ENCODE measurements at places on chromosomes 3 and 15. TPM values are rescaled to one million over a fixed set of nuclear protein-coding genes. Genes with fewer than 3 reads are reported as not detected.

DNA sequence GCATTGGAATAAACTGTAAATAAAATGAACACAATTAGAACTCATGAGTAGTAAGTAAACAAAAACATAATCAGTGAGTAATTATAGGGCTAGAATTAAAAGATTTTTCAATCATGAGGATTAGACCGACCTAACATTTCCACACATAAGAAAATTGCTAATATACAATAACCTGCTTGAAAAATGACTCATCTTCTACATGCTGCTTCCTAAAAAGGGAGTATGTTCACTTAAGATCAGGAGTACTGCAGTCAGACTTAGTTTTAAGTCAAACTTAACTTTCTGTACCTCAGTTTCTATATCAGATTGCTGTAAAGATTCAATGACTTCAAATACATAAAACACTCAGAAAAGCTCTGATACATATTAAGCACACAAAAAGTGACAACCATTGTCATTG lies 22.6 kb upstream of the NEK10 start:
- peaks cover 18% of the 10 kb centered on the region for H3K36me3 ChIP-seq
- DNase-seq, result no peak
- H3K4me1 ChIP-seq, result no peaks in the 10 kb centered on the region
- H3K27me3 ChIP-seq, result no peaks in the 10 kb centered on the region
- no peak overlapping the region for H3K4me3 ChIP-seq

- peak; percentile 99 for DNase-seq
- H3K4me1 ChIP-seq, result peaks cover 14% of the 10 kb centered on the region
- H3K27ac ChIP-seq, result peak within 1 kb of the TSS; percentile 99
Measured at GRCh38 chr15:68820295-68821189, at the start of gene ANP32A. Gene ANP32A, minus strand, starts transcription at chr15:68820895. Its CDS starts 144 bp downstream, at chr15:68820751.

DNA sequence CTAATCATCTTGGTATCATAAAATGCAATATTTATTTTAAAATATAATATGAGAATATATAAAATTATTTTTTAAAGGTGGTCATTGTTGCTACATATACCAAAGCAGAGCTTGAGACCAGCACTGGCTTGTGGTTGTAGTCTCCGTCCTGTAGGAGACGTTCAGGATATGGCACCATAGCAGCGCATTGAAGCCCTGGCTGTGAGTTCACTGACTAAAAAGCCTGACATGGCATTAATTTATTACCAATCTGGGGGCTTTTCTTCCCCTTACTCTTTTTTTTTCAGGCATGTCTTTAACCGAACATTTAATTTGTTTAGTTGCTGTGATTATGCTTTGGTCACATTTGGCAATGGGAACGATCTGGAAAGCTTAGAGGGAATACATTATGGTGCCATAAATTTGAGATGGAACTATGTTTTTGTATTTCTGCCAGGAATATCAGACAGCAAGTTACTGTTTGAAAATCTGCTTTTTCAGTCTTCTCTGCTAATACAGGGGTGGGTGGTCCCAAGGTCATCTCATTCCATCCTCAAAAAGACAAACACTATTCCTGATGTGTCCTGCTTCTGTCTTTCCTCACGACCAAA lies 108.5 kb downstream of the ZIC4 start:
- no peak overlapping the region for H3K4me3 ChIP-seq
- no peaks in the 10 kb centered on the region for H3K27me3 ChIP-seq
- peak overlapping the region; percentile 63 for H3K27ac ChIP-seq

DNA sequence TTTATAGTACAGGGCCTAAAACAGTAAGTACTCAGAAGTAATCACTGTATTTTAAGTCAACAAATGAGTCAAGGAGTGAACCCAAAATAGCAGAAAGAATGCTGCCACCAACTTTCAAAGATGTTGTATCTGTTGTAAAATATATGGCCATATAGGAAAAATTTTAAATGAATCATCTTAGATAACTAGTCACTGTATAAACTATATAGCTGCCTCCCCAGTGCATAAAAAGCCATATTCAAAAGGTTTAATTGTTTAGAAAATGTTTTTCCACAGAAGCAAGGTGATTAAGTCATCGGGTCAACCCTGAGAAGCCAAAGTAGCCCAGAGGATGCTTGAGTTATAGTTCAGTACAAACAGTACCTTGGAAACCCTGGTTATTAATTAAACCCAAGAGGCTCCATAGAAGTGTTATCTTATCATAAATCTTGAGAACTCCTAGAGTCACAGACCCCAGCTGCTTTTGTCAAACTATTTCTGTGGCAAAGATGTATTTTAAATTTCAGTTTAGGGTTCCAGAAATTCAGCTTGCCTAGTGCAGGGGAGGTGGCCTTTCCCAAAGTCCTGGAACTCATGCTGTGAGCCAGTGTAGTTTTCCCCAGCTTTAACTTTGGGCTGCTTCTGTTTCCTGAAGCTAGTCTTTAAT lies 39.2 kb downstream of the MBNL1 start:
- no peaks in the 10 kb centered on the region for H3K27me3 ChIP-seq
- H3K27ac ChIP-seq, result peak overlapping the region; percentile 33
- H3K36me3 ChIP-seq, result peaks cover 28% of the 10 kb centered on the region
- peaks cover 60% of the 10 kb centered on the region for H3K4me1 ChIP-seq
- DNase-seq, result no peak

GRCh38 chr3:50158530-50159146 lies 3.5 kb downstream of the SEMA3F start:
- H3K27ac ChIP-seq, result no peak overlapping the region
- H3K4me1 ChIP-seq, result peaks cover 11% of the 10 kb centered on the region
- peaks cover 23% of the 10 kb centered on the region for H3K27me3 ChIP-seq
- no peak overlapping the region for H3K4me3 ChIP-seq

GRCh38 chr3:17013571-17013970 lies 128.8 kb downstream of the PLCL2 start:
- peaks cover 7% of the 10 kb centered on the region for H3K36me3 ChIP-seq
- no peaks in the 10 kb centered on the region for H3K27me3 ChIP-seq
- no peak overlapping the region for H3K27ac ChIP-seq
- no peak overlapping the region for H3K4me3 ChIP-seq

DNA sequence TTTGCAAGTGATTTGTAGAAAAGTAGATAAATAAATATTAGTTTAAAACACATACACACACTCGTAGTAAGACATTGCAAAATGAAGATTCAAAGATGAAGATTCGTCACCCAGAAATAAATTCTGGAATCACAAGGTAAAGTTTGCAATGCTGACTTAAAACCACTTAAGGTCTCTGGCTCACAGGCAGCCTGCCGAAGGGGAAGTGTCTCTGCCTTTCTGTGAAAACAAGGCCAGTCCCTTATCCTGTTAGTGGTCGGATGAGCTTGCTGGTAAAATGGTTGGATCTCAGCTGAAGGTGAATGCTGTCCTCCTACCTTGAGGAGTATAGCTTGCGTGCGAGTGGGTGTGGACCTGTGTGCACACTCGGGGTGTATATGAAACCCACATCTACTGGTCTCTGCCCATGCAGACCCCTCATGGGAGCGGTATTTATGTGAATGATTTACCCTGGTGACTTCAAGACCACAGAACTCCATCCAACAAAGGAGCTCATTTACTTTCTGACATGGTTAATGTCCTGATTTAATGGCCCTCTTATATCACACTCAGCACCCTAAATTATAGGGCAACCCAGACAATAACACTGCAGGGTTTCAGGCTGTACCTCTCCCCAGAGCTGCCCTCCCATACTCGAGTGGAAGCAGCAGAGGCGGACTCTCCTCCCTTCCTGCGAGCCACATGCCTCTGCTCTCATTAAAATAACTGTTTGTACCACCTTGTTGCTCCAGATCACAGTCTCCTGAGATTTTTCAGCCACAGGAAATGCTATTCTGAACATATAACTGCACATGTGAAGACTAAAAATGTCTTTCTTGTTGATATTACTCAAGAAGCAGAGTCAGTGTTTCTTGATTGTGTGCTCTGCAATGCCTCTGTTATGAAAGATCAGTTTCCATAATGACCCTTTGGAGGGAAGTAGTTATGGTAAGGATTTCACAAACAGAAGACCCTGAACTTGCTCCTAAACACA lies 45.9 kb upstream of the ALDH1A3 start:
- H3K4me1 ChIP-seq, result peaks cover 13% of the 10 kb centered on the region
- no peaks in the 10 kb centered on the region for H3K36me3 ChIP-seq
- no peaks in the 10 kb centered on the region for H3K27me3 ChIP-seq
- H3K27ac ChIP-seq, result no peak overlapping the region
- H3K4me3 ChIP-seq, result no peak overlapping the region

DNA sequence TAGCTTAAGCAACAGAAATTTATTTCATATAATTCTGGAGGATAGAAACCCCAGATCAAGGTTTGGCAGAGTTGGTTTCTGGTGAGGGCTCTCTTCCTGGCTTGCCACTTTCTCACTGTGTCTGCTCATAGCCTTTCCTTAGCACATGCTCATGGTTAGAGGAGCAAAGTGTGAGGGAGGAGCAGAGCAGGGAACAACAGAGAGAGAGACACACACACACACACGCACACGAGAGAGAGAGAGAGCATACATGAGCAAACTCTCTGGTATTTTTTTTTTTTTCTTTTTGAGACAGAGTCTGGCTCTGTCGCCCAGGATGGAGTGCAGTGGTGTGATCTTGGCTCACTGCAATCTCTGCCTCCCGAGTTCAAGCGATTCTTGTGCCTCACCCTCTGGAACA lies 36.8 kb upstream of the ZDHHC23 start:
- H3K4me3 ChIP-seq, result no peak overlapping the region
- no peak for DNase-seq
- no peaks in the 10 kb centered on the region for H3K27me3 ChIP-seq
- H3K27ac ChIP-seq, result no peak overlapping the region
- H3K36me3 ChIP-seq, result no peaks in the 10 kb centered on the region

DNA sequence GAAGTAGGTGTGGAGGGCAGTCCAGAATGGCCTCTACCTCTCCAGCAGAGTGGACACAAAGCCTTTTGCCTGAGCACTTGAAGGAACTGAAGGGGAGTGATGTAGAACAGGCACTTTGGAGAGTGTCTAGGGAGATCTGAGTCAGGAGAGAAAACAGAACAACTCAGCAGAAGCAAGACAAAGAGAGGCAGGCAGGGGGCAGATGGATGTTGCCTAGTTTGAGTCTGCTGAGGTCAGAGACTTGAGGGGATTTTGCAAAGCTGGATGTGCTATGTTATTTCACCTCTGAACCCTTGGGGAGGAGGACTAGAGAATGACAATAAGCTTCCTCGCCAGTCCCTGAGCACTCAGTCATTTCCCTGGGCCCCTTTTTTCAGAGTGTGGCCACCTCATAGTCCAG lies 366.4 kb downstream of the EPHB1 start:
- peaks cover 2% of the 10 kb centered on the region for H3K27me3 ChIP-seq
- H3K36me3 ChIP-seq, result no peaks in the 10 kb centered on the region
- H3K27ac ChIP-seq, result no peak overlapping the region

DNA sequence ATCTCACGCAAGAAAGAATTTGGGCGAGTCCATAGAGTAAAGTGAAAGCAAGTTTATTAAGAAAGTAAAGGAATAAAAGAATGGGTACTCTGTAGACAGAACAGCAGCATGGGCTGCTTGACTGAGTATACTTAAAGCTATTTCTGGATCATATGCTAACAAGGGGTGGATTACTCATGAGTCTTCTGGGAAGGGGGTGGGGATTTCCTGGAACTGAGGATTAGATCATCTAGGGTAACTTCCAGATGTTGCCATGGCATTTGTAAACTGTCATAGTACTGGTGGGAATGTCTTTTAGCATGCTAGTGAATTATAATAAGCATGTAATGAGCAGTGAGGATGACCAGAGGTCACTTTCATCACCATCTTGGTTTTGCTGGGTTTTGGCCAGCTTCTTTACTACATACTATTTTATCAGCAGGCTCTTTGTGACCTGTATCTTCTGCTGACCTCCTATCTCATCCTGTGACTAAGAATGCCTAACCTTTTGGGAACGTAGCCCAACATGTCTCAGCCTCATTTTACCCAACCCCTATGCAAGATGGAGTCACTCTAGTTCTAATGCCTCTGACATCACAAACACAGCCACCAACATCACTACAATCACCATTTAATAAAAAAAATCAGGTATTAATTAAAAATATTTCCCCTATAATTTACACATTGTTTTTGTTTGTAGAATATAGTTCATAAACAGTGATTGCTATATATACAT lies 890.7 kb upstream of the EPHA6 start:
- peak overlapping the region; percentile 93 for H3K27ac ChIP-seq
- peaks cover 10% of the 10 kb centered on the region for H3K4me1 ChIP-seq
- no peak overlapping the region for H3K4me3 ChIP-seq
- H3K36me3 ChIP-seq, result no peaks in the 10 kb centered on the region
- H3K27me3 ChIP-seq, result no peaks in the 10 kb centered on the region

The DUOX1 gene
- not detected for total RNA-seq

The CCR5 gene
- total RNA-seq, result not detected

The CHRNA5 gene
- total RNA-seq, result 4.1 TPM

The ANKRD34C gene
- not detected for total RNA-seq

The CYP1A1 gene
- not detected for total RNA-seq
